ENCODE measurements at places on chromosomes 16 and 17. TPM values are rescaled to one million over a fixed set of nuclear protein-coding genes. Genes with fewer than 3 reads are reported as not detected.

- no peak for DNase-seq
These were observed 90.8 kb downstream of the SHISA6 start for GRCh38 chr17:11331547-11332513.

GRCh38 chr17:17183744-17184143 lies 22.4 kb downstream of the PLD6 start:
- no peak for DNase-seq

GRCh38 chr16:50814541-50814940 lies 72.7 kb downstream of the CYLD start:
- no peak for DNase-seq

KRT12 gene
- total RNA-seq, result not detected

TPSD1 gene
- 0.54 TPM for total RNA-seq
